Activated naive CD4-positive, alpha-beta T cell treated with anti-CD3 and anti-CD28 coated beads, Interleukin-2, amount 50 U/mL, for 16 hours (primary cell): ENCODE measurements at places on chromosomes 13 and 19.

DNA sequence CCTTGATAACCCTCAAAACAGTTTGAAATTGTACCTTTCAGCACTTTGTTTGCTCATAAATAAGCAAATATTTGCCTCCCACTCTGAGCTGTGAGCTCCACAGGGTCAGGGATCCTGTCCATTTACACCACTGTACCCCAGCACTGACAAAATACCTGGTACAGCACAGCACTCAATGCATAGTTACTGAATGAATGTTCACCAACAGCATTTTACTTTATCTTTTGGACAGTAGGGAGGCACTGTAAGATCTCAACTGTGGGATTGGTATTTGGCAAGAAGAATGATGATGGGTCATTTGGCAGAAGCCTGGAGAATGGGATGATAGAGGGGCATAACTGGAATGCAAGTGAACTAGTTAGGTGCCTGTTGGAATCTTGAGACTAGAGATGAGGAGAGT is 127.2 kb upstream of the ARGLU1 start:
- DNase-seq, result no peak

DNA sequence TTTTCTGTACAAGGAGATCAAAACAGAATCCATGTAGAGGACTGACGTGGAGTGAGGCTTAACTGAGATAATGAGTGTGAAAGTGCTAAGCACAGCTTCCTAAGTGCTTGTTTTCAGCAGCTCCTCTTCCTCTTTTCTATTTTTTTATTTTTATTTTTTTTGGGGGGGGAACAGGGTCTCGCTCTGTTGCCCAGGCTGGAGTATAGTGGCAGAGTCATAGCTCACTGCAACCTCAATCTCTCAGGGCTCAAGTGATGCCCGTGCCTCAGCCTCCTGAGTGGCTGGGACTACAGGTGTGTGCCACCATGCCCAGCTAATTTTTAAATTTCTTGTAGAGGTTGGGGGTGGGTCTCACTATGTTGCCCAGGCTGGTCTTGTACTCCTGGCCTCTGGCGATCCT is 5.6 kb upstream of the FOSB start:
- DNase-seq, result no peak

DNA sequence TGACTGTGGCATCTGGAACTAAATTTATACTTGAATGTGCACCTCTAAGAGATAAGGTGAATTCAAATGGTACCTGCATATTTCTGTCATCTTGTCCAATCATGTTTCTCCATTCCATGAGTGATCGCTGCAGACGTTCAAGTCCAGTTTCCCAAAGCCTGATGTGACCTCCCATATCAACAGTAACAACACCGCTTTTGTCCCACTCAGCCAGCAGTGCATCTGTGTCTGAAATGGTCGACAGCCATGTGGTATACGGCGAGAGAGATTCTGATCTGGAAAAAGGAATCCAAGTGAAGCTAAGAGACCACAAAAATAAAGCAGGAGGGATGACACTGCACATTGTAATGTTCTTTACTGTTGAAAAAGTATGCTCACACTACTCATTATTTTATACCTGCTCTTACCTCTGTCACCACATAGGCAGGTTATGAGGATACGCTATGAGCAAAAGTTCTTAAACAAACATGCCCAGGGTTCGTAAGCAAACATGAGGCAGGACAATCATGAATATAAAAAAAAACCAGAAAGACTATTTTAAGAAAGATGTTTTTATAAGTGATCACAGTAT is 213.6 kb downstream of the RGCC start:
- DNase-seq, result no peak

DNA sequence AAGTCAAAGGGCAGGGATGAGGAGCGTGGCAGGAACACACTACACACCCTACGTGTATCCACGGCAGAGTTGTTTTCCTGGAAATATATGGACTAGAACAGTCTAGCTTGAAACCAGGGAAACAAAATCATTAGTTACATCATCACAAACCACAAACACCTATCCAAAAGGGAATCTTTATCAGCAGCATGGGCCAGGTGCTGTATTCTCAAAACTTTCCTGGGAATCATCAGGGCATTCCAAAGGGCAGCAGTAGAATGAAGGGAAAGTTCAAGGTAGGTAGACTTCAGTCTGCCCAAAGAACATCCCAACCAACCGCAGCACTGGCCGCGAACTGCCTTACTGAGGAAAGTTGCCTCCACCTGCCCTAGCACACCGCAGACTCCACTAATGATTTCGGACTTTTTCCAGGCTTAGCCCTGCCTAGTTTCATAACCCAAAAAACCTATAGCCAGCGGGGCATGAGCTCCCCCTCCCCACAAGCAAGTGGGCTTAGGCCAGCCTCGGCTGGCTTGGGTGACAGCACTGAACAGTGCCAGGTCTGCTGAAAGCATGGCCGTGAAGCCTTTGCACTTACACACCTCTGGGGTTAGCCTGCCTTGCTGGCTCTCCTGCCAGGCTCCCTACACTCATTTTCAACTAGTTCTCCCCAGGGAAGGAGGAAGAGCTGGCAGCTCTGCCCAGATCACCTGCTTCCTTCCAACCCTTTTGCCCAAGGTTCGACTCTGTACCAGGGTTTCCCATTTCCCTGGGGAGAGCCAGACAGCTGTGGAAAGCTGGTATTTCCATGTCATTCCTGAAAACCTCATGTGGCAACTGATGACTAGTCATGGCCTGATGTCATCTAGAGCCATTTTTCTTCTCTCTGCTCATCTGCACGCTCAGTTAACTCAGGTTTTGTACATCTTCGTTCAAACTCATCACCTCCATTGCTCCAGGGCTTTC is 77.3 kb upstream of the UBAC2 start:
- DNase-seq, result no peak

GRCh38 chr19:1016647-1017114 is 4.2 kb downstream of the TMEM259 start:
- no peak for DNase-seq

- no peak for DNase-seq
Measured at GRCh38 chr13:53778937-53779336, 750.3 kb downstream of the OLFM4 start.

DNA sequence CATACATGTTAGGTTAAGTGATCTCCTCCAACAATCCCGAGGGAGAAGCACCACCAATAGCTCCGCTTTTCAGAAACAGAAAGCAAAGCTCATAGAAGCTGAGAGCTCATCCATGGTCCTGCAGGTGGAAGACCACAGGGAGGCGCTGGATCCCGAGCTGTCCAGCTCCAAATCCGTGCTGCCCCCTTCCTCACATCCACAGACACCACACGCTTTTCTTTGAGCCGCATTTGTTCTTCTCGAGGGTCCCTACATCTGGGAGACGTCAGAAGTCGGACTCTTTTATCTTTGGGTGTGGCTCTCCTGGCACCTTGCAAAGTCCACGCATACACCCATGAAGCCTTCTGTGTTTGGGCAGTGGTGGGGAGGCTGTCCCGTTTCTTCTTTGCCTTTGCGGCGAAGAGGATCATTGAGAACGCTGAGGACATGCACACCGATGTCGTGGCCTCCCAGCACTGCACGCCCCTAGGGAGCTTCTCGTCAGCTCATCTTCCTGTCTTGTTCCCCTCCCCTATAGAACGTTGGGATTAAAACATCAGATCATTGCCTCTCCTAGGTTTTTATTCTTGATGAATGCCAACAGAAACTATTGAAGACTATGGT is 184.8 kb downstream of the TEX29 start:
- DNase-seq, result no peak

DNA sequence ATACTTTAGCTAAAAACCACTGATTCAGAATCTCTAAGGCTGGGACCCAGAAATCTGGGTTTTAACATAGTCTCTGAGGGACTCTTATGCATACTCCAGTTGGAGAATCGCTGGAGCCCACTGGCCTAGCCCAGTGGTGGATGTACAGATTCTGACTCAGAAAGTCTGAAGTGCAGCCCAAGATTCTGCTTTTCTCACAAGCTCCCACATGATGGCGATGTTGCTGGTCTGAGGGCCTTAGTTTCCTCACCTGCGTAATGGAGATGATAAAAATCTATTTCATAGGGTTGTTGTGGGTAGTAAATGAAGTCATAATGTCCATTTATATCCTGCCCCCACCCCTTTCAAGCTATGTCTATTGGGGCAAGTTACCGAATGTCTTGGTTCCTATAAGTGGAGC is 7.7 kb upstream of the CDADC1 start:
- DNase-seq, result no peak

DNA sequence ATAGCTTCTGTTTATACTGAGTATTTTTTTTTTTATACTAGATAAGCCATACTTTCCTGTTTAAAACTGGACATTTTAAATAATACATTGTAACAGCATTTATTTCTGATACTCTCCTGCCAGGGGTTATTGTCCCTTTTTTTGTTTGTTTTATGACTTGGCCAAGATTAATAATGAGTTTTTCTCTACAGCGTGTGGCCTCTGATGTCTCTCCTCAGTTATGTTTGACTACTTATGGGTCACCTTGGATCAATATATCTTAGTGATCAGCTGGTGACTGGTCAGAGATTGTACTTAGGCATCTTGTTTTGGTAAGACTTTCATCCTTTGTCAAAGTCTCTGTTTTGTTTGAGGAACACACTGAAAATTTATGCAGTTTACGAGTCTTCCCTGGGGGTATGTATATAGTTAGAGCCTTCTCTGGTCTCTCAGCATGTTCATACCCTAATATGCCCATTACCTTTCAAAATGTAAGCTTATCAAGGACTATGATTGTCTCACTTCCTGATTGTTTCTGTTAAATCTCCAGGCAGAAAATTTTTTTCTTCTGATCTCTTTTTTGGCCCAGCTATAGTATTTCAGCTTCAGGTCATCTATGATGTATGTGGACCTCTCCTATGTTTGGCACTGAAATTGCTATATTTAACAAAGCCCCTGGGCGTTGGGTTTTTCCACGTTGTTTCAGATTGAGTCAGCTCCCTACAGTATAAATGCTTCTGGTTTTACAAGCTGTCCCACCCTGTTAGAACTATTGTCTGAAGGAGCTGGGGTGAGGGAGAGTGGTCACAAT is 87.9 kb downstream of the URI1 start:
- DNase-seq, result no peak

GRCh38 chr19:31617010-31617585 is 267.9 kb upstream of the TSHZ3 start:
- no peak for DNase-seq

GRCh38 chr13:43773602-43774001 is 13.2 kb downstream of the ENOX1 start:
- DNase-seq, result no peak

DNA sequence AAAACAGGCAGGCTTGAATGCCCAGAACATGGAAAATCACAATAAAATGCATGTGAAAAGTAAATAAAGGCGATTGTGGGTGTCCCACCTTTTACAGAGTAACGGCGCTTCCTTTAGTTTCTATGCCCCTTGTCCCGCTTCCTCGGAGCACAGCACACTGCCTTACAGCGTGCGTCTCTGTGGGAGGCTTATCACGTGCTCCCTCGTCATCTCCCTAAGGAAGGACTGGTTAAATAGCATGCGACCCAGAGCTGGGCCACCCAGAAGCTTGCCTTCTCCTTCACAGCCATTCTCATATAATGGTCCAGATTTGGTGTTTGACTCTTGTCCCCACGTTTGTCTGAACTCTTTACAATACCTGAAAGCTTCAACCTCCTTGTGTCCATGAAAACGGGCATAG is 56.6 kb downstream of the LIG4 start:
- DNase-seq, result no peak

DNA sequence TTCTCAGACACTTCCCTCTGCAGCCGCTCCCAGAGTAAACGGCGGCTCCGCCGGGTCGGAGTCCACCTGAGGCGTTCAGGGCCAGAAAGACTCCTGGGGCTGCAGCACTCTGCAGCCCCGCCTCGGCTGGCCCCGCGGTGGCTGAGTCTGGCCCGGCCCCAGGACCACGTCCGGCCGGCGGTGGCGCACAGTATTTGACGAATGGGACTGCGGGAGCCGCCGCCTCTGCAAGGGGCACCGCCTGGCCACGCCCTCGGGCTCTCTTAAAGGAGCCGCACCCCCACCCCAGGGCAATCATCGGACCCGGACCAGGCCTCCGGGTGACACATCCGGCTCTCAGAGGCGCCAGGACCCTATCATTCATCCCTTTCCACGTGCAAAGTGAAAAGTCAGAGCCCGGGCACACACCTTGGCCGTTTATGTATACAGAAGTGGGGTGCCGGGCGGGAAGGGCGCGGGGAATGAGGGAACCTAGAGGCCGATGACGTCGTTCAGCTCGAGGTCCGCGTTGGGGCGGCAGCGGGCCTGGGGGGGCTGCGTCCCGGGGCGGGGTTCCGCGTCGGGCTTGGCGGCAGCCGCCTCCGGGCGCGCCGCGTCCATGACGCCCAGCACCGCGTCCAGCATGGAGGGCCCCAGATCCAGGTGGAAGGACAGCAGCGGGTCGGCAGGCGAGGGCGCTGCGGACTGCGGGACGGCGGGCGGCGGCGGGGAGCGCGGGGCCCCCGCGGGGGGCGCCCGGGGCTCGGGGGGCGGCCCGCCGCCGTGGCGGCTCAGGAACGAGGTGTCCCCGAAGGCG is 1.2 kb upstream of the LENG9 start:
- peak; percentile 78 for DNase-seq

GRCh38 chr19:55519451-55520311 is 17.3 kb downstream of the SBK2 start:
- DNase-seq, result no peak

GRCh38 chr13:85557691-85558467 is 241.3 kb downstream of the SLITRK6 start:
- DNase-seq, result no peak

GRCh38 chr19:3194106-3195087 is 8.7 kb downstream of the NCLN start:
- no peak for DNase-seq

GRCh38 chr19:32870981-32871451 is 1.4 kb upstream of the SLC7A9 start:
- no peak for DNase-seq

- no peak for DNase-seq
Measured at GRCh38 chr19:19074196-19074882, 10.5 kb downstream of the SLC25A42 start.

- DNase-seq, result no peak
Measured at GRCh38 chr13:71798707-71799106, 68.3 kb downstream of the DACH1 start.

DNA sequence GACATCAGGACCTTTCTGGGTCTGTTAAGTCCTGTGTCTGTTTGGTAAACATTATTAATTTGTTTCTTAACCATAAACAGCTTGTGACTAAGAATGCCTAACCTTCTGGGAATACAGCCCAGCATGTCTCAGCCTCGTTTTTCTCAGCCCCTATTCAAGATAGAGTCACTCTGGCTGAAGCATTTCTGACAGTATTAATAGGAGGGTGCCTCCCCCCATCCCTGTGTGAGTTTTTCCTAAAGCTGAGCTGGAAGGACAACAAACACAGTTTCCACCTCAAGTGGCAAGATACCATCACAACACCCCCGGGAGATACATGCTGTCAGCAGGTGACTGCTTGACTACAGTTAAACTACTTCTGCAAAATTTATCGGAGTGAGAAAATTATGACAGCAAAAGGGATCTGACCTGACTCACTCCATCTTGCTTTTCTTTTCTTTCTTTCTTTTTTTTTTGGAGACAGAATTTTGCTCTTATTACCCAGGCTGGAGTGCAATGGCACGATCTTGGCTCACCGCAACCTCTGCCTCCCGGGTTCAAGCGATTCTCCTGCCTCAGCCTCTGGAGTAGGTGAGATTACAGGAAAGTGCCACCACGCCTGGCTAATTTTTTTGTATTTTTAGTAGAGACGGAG is 59.3 kb upstream of the ABCC4 start:
- no peak for DNase-seq

GRCh38 chr13:37143911-37144310 is 38.4 kb upstream of the CSNK1A1L start:
- no peak for DNase-seq
